Amygdala (tissue), 56 donors: ENCODE measurements at places on chromosomes 5 and 9.

- DNase-seq, result no peak
These were observed 927.5 kb downstream of the DTWD2 start for GRCh38 chr5:118060833-118061232.

DNA sequence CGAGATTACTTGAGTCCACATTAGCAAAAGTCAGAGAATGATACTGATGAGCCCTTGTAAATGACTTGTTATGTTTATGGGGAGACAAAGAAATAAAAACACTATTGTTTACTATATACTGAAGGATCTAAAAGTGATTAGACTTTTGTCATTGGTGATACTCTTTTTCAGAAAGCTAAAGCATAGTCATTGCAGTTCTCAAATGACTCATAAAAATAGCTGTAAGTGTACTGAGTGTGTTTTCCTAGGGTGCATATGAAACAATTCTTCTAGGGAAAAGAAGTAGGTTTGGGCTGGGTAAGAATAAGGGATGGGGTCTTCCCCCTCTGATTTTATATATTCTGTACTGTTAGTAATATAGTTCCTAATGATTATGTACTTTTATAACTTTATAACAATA lies 32.6 kb downstream of the WDR36 start:
- DNase-seq, result no peak

GRCh38 chr9:134896834-134897583 lies 16.4 kb downstream of the FCN2 start:
- DNase-seq, result no peak

- peak; percentile 78 for DNase-seq
These were observed at the start of gene UBE2D2 for GRCh38 chr5:139560752-139561654. UBE2D2 (plus strand) TSS chr5:139561339; CDS start chr5:139561792, 453 bp downstream.

DNA sequence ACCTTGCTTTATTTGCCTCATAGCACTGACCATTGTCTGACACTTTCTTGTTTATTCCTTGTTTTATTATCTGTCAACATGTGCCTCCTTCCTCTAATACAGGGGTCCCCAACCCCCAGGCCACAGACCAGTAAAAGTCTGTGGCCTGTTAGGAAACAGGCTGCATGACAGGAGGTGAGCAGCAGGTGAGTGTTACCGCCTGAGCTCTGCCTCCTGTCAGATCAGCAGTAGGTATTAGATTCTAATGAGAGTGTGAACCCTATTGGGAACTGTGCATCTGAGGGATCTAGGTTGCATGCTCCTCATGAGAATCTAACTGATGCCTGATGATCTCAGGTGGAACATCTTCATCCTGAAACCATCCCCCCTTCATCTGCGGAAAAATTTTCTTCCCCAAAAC lies 228.0 kb downstream of the HINT1 start:
- no peak for DNase-seq

GRCh38 chr5:124210111-124210910 lies 536.1 kb downstream of the ZNF608 start:
- DNase-seq, result no peak

DNA sequence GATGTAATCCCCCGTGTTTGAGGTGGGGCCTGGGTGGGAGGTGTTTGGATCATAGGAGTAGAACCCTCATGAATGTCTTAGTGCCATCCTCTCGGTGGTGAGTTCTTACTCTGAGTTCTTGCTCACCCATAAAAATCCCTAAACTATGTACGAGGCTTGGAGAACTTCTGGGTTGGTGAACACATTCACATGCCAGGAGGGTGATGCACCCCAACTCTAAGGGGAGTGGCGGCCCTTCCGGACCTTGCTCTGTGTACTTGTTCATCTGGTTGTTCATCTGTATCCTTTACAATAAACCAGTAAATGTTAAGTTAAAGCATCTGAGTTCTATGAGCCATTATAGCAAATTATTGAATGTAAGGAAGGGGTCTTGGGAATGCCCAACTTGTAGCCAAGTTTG lies 36.0 kb upstream of the RIC1 start:
- no peak for DNase-seq

- no peak for DNase-seq
These were observed 584.7 kb downstream of the EBF1 start for GRCh38 chr5:158514986-158515359.

GRCh38 chr9:14909181-14909580 lies 1.0 kb downstream of the FREM1 start:
- DNase-seq, result no peak
